Activated T-helper 1 cell treated with anti-CD3 and anti-CD28 coated beads, Interleukin-12 subunit alpha, Interleukin-12 subunit beta, Interleukin-2, Interleukin-4 antibody, amounts not matched to agents 30 ng/mL and 10 ng/mL and 1 ng/mL, durations not matched to agents 14 hours and 24 hours and 36 hours (primary cell): ENCODE measurements at places on chromosomes 7 and 10.
A peak's percentile ranks its signal among the peaks of the same experiment; 100 is the strongest.

GRCh38 chr10:61702584-61702983 is 39.9 kb downstream of the CABCOCO1 start:
- H3K36me3 ChIP-seq = no peaks in the 10 kb centered on the region
- no peak overlapping the region for H3K27ac ChIP-seq
- H3K4me3 ChIP-seq = no peak overlapping the region
- H3K27me3 ChIP-seq = peaks cover 9% of the 10 kb centered on the region
- no peaks in the 10 kb centered on the region for H3K4me1 ChIP-seq
- DNase-seq = no peak

DNA sequence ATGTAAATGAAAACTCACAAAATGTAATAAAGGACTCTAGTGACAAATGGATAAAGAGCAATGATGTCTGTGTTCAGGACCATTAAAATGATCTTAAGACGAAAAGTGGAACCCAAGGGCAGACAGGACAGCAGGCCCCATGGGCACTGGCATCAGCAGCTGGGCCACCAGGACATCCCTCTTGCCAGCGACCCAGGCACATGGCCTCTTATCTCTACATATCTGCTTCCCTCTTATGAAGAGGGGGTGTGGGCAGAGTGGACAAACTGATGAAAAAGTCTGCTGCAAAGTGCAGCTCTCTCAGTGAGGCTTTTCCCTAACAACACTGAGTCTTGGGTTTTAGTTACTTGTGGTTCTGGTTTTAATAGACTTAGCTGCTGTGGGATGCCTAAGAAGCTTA is 44.8 kb upstream of the ANKRD1 start:
- no peak for DNase-seq
- H3K4me1 ChIP-seq = no peaks in the 10 kb centered on the region
- H3K36me3 ChIP-seq = no peaks in the 10 kb centered on the region
- no peak overlapping the region for H3K4me3 ChIP-seq

GRCh38 chr7:26399736-26400135 is 108.1 kb downstream of the SNX10 start:
- no peaks in the 10 kb centered on the region for H3K36me3 ChIP-seq
- H3K27me3 ChIP-seq = peaks cover 51% of the 10 kb centered on the region
- H3K4me1 ChIP-seq = peaks cover 13% of the 10 kb centered on the region
- no peak overlapping the region for H3K27ac ChIP-seq
- H3K4me3 ChIP-seq = peak overlapping the region; percentile 92

DNA sequence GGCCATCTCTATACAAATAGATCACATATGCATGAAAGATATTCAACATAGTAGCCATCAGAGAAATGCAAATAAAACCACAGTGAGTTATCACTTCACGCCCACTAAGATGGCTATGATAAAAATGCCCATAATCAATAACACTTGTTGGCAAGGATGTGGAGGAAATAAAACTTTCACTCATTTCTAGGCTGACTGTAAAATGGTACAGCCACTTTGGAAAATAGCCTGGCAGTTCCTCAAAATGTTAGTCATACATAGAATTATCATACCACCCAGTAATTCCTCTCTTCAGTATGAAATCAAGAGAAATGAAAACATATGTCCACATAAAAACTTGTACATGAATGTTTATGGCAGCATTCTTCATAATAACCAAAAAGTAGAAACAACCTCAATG is 324.9 kb downstream of the LRRTM3 start:
- H3K27ac ChIP-seq = no peak overlapping the region
- H3K36me3 ChIP-seq = no peaks in the 10 kb centered on the region
- no peak overlapping the region for H3K4me3 ChIP-seq
- no peak for DNase-seq

DNA sequence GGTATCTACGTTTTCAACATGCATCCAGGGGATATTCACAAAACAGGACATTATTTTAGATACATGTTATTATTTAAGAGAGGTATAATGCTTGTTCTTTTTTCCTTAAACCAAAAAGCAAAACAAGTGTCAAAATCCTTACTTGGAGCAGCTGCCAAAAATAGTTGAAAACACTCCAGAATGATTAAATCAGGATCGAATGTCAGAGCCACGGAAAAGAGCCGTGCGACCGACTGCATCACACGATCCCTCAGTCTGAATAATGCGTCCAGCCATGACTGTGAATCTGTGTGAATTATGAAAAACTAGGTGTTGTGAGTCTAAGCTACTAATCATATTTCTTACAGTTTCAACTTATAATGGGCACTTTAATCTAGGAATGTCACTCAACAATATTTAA is 126.0 kb downstream of the PARD3 start:
- no peaks in the 10 kb centered on the region for H3K36me3 ChIP-seq
- no peak overlapping the region for H3K27ac ChIP-seq
- H3K27me3 ChIP-seq = peaks cover 2% of the 10 kb centered on the region

DNA sequence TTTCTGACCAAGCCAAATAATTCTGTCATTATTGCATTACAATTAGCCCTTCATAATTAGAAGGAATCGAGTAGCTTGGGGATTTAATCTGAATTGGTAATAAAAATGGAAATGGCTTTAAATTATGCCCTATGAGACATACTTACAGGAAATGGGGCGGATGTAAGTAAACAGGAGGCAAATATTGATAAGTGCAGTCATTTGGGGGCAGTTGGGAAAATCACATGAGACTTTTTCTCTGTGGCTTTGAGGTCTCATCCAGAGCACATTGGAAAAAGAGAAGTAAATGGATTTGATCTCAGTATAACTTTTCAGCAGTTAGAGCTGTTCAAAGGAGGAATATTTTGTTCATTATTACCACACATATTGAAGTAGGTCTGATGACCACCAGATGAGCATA is 307.8 kb upstream of the POM121L12 start:
- H3K4me3 ChIP-seq = no peak overlapping the region
- H3K27ac ChIP-seq = no peak overlapping the region
- H3K4me1 ChIP-seq = no peaks in the 10 kb centered on the region
- no peaks in the 10 kb centered on the region for H3K27me3 ChIP-seq
- DNase-seq = no peak

- H3K4me3 ChIP-seq = no peak overlapping the region
- H3K27me3 ChIP-seq = no peaks in the 10 kb centered on the region
- H3K4me1 ChIP-seq = no peaks in the 10 kb centered on the region
- H3K36me3 ChIP-seq = no peaks in the 10 kb centered on the region
- DNase-seq = no peak
Measured at GRCh38 chr7:43364391-43364790, 218.5 kb upstream of the STK17A start.

DNA sequence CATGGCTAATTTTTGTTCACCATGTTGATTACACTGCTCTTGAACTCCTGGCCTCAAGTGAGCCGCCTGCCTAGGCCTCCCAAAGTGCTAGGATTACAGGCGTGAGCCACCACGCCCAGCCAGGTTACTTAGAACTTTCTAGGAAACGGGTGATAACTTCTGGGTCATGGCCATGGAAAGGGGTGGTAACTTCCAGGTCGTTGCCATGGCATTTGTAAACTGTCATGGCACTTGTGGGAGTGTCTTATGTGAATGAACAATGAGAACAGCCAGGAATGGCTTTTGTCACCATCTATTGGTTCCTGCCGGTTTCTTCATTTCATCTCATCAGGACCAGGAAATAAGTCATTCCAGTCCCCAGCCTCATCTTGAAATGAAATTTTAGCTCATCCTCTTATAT is 120.9 kb downstream of the SLC16A9 start:
- no peak overlapping the region for H3K4me3 ChIP-seq
- no peak for DNase-seq
- no peaks in the 10 kb centered on the region for H3K36me3 ChIP-seq
- H3K27ac ChIP-seq = no peak overlapping the region
- no peaks in the 10 kb centered on the region for H3K4me1 ChIP-seq
- no peaks in the 10 kb centered on the region for H3K27me3 ChIP-seq

DNA sequence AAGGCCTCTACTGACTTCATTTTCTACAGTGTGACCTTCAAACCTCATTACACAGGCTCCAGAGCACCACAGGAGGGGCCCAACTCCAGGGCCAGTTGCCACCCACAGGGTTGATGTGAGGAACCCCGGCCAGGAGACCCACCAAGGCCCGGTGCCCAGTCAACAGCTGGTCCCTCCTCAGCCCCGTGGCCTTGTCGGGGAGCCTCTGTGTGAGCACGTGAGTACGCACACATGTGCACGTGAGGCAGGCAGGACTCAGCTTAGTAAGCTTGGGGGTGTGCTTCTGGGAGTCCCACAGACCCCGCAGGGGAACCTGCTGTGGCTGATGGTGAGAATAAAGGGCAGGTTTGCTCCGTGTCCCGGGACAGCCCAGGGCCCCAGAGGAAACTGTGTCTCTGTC is 104.5 kb downstream of the VIPR2 start:
- H3K27me3 ChIP-seq = peaks cover 4% of the 10 kb centered on the region
- H3K36me3 ChIP-seq = no peaks in the 10 kb centered on the region
- no peak overlapping the region for H3K4me3 ChIP-seq
- H3K27ac ChIP-seq = no peak overlapping the region

DNA sequence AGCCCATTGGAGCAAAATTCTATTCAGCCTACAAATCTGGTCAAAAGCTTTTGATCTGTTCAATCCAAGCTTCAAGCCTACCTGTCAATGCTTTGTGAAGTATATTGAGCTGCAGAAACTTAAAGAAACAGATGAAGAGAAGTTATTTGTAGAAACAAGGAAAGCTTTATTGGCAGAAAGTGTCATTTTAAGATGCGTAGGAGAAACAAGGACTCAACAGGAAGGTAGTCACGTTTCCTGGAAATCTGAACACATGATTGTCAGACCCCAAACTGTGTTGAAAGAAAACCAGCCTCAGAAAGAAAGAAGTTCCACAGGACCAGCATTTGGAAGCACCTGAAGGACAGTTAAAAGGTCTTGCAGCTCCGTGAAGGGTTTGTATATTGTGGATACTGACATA is 34.8 kb upstream of the PURB start:
- no peak overlapping the region for H3K27ac ChIP-seq
- H3K4me1 ChIP-seq = peaks cover 18% of the 10 kb centered on the region
- no peaks in the 10 kb centered on the region for H3K36me3 ChIP-seq
- DNase-seq = no peak

GRCh38 chr10:25049966-25050365 is 33.6 kb downstream of the THNSL1 start:
- peaks cover 1% of the 10 kb centered on the region for H3K36me3 ChIP-seq
- no peak overlapping the region for H3K4me3 ChIP-seq
- DNase-seq = no peak
- no peaks in the 10 kb centered on the region for H3K4me1 ChIP-seq

DNA sequence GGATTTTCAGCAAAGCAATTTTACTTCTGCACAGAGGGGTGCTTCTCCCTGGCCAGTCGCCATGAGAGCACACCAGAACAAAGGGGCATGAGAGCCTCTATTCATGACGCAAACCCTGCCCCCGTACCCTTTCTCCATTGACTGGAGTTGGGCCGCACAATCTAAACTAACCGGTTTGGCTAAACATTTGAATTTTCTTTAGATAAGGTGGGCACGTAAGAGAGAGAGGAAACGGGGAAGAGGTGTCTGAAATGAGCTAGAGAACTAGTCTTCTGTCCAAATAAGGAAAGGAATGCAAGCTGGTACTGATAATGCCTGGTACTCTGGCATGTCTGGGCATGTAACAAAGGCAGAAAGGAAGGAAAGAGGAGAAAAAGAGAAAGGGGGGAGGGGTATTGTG is 13.2 kb upstream of the SCIN start:
- DNase-seq = no peak
- H3K4me1 ChIP-seq = no peaks in the 10 kb centered on the region
- H3K27ac ChIP-seq = no peak overlapping the region
- H3K27me3 ChIP-seq = peaks cover 5% of the 10 kb centered on the region

- no peak overlapping the region for H3K27ac ChIP-seq
- H3K4me3 ChIP-seq = no peak overlapping the region
- no peaks in the 10 kb centered on the region for H3K36me3 ChIP-seq
- no peak for DNase-seq
Measured at GRCh38 chr7:123787220-123788007, 38.6 kb upstream of the WASL start.

DNA sequence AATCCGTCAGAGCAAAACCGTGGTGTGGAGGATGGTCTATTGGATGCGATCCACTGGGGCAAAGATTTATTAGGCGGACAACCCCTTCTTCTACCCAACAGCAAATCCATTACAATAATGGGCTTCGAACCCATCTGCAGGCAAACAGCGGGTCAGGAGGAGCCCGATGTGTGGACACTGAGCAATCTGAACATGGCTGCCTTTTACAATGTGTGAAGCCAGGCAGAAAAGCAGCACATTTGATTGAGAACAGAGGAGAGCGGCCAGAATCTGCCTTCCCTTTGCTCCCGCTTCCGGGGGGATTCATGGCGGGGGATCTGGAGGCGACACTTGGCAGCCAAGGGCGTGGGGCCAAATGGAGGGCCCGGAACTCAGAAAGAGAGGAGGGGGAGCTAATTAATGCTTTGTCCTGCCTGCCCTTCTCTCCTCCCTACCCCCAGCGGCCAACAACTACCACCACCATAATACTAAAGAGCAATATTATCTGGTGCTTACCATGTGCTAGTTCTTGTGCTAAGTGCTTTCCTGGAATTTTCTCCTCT is 133.0 kb downstream of the EMX2 start:
- H3K27me3 ChIP-seq = peaks cover 13% of the 10 kb centered on the region
- no peak overlapping the region for H3K27ac ChIP-seq
- no peaks in the 10 kb centered on the region for H3K36me3 ChIP-seq
- no peak overlapping the region for H3K4me3 ChIP-seq
- peaks cover 8% of the 10 kb centered on the region for H3K4me1 ChIP-seq
- no peak for DNase-seq

- H3K4me1 ChIP-seq = no peaks in the 10 kb centered on the region
- no peak overlapping the region for H3K27ac ChIP-seq
- no peak for DNase-seq
- H3K4me3 ChIP-seq = no peak overlapping the region
Measured at GRCh38 chr7:11875635-11876034, 43.6 kb upstream of the THSD7A start.

- H3K27me3 ChIP-seq = peaks cover 8% of the 10 kb centered on the region
- peak overlapping the region; percentile 63 for H3K27ac ChIP-seq
Measured at GRCh38 chr10:90227217-90227656, 525.8 kb downstream of the KIF20B start.

DNA sequence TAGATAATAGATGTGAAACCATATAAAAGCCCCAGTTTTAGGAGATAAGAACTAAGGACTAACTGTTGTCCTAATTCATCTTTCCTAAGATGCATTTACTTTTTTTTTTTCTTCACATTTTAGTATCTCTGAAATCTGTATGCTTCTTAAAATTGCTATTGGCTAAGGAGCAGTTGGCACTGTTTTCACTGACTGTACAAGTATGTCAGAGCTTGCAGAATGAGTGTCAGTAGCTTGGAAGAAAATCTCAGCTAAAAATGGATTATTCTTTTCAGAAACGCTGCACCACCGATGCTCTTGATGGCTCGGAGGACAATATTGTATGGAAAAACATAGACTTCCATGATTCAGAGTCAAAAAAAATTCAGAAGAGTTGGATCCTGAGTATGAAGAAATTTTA is 91.1 kb upstream of the DNAJB12 start:
- DNase-seq = no peak
- H3K4me1 ChIP-seq = no peaks in the 10 kb centered on the region
- H3K36me3 ChIP-seq = peaks cover 6% of the 10 kb centered on the region
- no peaks in the 10 kb centered on the region for H3K27me3 ChIP-seq
- H3K27ac ChIP-seq = no peak overlapping the region

- H3K4me3 ChIP-seq = no peak overlapping the region
- H3K36me3 ChIP-seq = no peaks in the 10 kb centered on the region
- H3K27me3 ChIP-seq = no peaks in the 10 kb centered on the region
- DNase-seq = no peak
- H3K27ac ChIP-seq = no peak overlapping the region
- H3K4me1 ChIP-seq = no peaks in the 10 kb centered on the region
Measured at GRCh38 chr7:156173346-156173745, 361.1 kb upstream of the SHH start.

GRCh38 chr7:20288036-20288435 is 42.7 kb upstream of the ITGB8 start:
- H3K36me3 ChIP-seq = no peaks in the 10 kb centered on the region
- H3K27me3 ChIP-seq = peaks cover 2% of the 10 kb centered on the region
